ENCODE measurements at places on chromosomes 3 and 15.

DNA sequence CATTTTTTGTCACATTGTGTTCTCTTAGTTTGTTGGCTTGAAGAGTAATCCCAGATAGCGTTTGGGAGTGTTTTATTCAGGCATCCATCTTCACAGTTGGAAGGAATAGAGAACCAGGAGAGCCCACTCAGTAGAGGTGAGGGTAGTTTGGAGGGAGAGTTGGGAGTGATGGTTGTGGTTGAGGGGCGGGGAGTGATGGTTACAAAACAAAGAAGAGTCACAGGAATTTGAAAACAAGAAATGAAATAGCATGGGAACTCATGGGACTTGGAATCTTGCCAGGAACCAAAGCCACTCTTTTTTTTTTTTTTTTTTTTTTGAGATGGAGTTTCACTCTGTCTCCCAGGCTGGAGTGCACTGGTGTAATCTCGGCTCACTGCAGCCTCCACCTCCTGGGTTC, 36.3 kb downstream of the DUT start:
- DNase-seq = no peak

GRCh38 chr3:134651347-134652041, 672 bp upstream of the KY start:
- DNase-seq = peak; percentile 7

- no peak for DNase-seq
Measured at GRCh38 chr15:38231436-38231835, 21.2 kb upstream of the SPRED1 start.

- no peak for DNase-seq
Measured at GRCh38 chr3:6733699-6734394, 127.1 kb upstream of the GRM7 start.

DNA sequence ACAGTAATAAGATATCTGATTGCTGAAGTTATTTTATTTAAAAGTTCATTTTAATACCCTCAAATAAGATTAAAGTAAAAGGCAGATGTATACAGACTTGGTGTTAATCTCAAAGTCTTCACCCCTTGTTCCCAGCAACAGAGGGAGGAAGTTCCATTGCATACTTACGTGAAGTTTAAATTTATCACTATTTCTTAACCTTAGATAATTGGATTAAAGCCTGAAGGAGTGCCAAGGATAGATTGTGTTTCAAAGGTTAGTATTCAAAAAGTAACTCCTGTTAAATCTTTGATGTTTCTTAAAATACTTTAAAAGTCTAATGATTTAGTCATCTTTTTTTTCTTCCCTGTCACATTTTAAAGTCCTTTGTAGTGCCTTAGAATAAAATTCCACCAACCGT, 39.3 kb downstream of the ATP1B3 start:
- DNase-seq = no peak

GRCh38 chr15:77984446-77984861, 93.1 kb downstream of the TBC1D2B start:
- DNase-seq = no peak

GRCh38 chr15:81373775-81374395, at the start of gene TMC3:
Gene TMC3, minus strand, starts transcription at chr15:81374213. Its CDS starts 136 bp downstream, at chr15:81374077.
- DNase-seq = no peak

- no peak for DNase-seq
Measured at GRCh38 chr3:15276028-15276724, 56.2 kb downstream of the SH3BP5 start.

- no peak for DNase-seq
Measured at GRCh38 chr3:14582045-14582410, 41.9 kb upstream of the GRIP2 start.

- no peak for DNase-seq
Measured at GRCh38 chr3:119831022-119831421, 49.1 kb downstream of the NR1I2 start.

GRCh38 chr3:56763233-56763632, 38.5 kb downstream of the ARHGEF3 start:
- DNase-seq = no peak

- no peak for DNase-seq
Measured at GRCh38 chr3:123385001-123385401, 63.9 kb downstream of the ADCY5 start.

DNA sequence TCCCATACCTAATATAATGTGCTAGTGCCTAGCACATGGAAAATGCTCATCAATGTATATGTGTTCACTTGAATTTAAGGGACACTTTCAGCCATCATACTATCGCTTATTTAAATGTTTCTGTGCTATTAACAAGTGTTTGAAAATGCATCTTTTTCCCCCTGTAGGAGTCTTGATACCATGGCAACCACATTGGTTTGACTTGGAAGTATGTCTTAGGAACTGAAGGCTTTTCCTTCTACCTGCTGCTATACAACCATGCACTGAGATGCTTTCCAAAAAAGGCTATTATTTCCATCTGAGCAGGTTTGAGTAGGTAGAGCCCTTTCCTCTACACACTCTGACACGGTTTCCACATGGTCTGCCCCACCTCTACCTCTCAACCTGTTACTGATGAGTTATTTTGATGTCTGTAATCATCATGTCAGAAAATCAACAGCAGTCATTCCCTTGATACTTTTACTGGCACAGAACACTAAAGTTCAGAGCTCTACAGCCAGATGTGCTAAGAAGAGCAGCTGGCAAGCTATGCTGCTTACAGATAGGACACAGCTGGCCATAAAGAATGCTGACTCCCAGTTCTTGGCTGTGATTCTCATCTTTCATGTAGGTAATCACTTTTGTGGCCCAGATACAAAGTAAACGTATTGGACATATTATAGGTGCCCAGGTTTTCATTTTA, 59.3 kb downstream of the RYR3 start:
- DNase-seq = no peak

GRCh38 chr3:32998631-32999451, 47.4 kb downstream of the CCR4 start:
- no peak for DNase-seq

DNA sequence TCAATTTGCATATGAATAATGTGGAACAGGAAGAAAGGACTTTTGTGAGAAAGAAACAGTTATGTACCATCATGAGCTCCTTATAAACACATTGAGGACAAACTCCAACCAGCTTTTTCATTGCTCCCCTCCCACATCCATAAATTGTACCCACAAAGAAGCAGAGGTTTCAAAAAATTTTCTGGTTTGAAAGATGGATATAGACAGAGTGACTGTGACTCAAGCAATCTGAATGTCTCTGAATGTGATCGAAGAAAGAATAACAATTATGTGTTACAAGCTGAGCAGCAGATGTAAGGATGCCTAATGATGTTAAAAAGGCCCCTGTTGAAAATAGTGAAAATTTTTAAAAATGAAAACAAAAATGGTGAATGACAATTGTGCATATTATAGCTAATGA, 127.4 kb downstream of the TFG start:
- no peak for DNase-seq

DNA sequence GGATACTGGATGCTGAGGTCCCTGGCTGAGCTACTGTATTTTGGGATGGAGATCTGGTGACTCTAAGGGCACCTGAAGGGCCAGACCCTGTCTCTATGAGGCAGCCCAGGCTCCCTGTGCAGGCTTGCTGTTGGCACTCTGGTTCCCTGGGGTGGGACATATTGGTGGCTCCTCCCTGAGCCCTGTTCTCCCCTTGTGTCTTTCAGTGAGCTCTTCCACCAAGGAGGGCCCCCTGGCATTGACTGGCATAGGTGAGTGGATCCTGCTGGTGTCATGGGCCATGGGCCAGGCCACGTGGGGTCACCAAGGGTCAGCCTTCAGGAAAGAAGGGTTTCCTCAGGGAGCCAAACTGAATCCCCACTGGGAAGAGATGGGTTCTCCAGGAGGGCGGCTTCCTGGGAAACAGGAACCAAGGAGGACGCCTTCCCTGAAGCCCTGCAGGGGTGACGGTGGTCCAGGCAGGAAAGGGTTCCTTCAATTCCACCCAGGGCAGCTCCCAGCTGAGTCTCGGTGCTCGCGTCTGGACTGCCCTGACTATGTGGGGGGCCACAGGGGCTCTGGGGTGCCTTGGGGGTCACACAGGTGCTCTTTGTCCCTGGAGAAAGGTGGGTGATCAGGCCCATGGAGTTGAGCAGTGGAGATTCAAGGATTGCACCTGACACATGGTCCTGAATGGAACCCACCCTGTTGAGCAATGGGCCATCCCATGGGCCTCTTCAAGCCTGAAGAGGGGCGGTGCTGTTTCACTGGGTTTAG, 220.4 kb downstream of the SNRPN start:
- DNase-seq = no peak

GRCh38 chr3:172466553-172467130, 18.4 kb upstream of the GHSR start:
- DNase-seq = no peak

- no peak for DNase-seq
Measured at GRCh38 chr3:168307893-168308292, 212.2 kb upstream of the GOLIM4 start.

DNA sequence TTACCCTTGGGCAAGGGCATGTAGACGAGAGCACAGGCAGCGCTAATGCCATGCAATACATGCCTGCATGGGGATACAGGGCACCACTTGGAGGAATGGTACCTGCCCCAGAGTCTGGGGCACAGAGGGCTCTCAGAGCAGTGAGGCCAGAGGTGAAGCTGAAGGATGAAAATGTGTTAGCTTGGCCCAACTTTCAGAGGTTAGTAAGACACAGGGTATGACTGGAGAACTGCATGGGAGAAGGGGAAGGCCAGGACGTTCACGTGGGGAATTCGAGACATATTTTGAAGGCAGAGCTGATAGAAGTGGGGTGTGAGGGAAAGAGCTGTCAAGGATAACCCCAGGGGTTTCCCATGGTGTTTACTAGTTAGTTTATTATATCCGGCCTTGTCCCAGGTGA, 19.6 kb downstream of the CSRNP1 start:
- no peak for DNase-seq

- DNase-seq = no peak
Measured at GRCh38 chr15:36818260-36818659, 238.8 kb downstream of the CDIN1 start.

- no peak for DNase-seq
Measured at GRCh38 chr15:52256930-52257733, 38.5 kb downstream of the MYO5C start.

DNA sequence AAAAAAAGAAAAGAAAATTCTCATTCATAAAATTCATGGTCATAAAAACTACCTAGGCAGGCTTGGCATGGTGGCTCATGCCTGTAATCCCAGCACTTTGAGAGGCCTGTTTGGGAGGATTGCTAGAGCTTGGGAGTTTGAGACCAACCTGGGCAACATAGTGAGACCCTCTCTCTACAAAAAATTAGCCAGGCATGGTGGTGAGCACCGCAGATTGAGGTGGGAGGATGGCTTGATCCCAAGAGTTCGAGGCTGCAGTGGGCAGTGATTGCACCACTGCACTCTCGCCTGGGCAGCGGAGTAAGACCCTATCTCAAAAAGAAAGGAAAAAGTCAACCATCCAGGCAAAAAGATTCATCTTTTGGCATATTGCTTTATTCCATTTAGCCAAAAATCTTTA, 58.5 kb downstream of the MEIS2 start:
- DNase-seq = no peak

DNA sequence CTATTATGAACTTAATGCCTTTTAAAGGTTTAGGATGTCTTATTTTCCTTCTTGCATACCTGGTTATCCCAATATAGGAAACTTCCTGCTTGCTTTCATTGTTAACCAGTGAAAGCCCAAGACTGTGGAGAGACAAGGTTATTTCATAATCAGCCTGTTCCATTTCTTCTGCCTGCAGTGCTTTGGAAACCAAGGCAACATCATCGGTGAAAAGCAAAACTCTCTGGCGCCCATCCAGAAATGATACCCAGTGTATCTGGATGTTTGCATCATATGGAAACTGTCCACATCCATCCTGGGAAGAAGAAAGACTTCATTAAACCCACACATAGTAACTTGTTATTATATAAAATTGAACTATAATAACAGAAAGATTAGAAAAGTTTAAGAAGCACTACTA, 170.1 kb downstream of the VPS13C start:
- no peak for DNase-seq

DNA sequence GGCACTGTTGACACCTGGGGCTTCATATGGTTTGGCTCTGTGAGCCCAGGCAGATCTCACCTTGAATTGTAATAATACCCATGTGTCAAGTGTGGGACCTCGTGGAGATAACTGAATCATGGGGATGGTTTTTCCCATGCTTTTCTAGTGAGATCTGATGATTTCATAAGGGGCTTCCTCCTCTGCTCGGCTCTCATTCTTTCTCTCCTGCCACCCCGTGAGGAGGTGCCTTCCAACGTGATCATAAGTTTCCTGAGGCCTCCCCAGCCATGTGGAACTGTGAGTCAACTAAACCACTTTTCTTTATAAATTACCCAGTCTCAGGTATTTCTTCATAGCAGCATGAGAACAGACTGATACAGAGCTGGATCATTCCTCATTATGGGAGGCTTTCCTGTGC, 655.9 kb upstream of the ADAMTS9 start:
- DNase-seq = no peak

- DNase-seq = no peak
Measured at GRCh38 chr3:136728918-136729317, 23.3 kb downstream of the STAG1 start.

- no peak for DNase-seq
Measured at GRCh38 chr3:54630101-54630623, 297.7 kb downstream of the LRTM1 start.

DNA sequence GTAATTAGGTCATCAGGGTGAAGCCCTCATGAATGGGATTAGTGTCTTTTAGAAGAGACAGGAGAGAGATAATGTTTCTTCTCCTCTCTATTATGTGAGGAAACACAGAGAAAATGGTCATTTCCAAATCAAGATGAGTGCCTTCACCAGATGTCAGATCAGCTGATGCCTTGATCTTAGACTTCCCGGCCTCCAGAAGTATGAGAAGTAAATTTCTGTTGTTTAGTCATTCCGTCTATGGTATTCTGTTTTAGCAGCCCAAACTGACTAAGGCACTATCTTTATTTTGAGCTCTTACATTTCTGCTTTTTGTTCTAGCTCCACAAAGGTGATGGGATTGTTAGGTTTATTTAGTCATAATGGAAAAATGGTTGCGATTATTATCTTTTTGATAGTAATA, 273.2 kb upstream of the GADL1 start:
- no peak for DNase-seq

DNA sequence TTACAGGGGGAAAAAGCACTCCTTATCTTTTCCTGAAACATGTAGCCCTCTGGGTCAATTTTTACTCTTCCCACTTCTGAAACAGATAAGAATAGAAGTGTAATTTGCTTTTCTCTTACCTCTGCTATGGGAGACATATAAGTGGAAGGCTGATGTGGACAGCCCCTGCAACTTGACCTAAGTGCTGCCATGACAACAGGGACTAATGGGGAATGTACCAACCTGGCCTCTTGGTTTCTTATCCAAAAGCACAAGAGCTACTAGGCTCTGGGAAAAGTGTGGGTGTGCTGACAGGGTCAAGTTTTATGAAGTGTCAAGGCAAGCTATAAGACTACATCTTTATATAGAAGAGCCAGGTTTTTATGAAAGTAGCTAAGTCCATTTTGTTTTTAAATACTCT, 1246.5 kb downstream of the OTOL1 start:
- peak; percentile 8 for DNase-seq

DNA sequence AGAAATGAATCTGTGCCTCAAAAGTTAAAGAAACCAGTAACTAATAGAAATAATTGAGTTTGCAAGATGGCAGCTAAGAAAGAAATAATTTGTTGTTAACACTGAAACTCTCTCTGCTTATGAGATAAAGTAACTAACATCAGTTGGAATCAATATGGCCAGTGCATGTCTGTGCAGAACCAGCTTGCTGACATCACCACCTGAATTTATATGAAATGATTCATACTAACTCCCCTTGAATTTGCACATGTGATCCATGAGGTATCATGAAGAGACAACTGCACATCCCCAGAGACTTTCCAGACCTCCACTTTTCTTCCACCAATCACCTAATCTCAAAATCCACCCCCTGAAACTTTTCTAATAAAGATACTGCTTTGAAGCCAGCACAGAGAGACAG, 10.3 kb upstream of the SLC25A38 start:
- DNase-seq = no peak
